ENCODE measurements at places on chromosomes 3 and 15. TPM values are rescaled to one million over a fixed set of nuclear protein-coding genes. Genes with fewer than 3 reads are reported as not detected.
A peak's percentile ranks its signal among the peaks of the same experiment; 100 is the strongest.

Gene PYGO1
- total RNA-seq: 3.1 TPM

Gene TNFSF10
- total RNA-seq: 13.0 TPM

Gene SAMMSON
- total RNA-seq: 0.27 TPM

Gene PLA2G4F
- 0.48 TPM for total RNA-seq

Gene RETNLB
- total RNA-seq: not detected

Gene ZBBX
- total RNA-seq: 0.78 TPM

Gene ANKRD34C
- total RNA-seq: 0.78 TPM

Gene ZNF385D
- total RNA-seq: 12.5 TPM

Gene UBAP1L
- total RNA-seq: 2.4 TPM

Gene ALG1L2
- not detected for total RNA-seq

Gene PLCH1
- total RNA-seq: 0.16 TPM

Gene MTHFS
- total RNA-seq: 16.7 TPM

Gene CAMKV
- total RNA-seq: not detected

Gene MYO1E
- 41.0 TPM for total RNA-seq

Gene WDR76
- total RNA-seq: 0.97 TPM

DNA sequence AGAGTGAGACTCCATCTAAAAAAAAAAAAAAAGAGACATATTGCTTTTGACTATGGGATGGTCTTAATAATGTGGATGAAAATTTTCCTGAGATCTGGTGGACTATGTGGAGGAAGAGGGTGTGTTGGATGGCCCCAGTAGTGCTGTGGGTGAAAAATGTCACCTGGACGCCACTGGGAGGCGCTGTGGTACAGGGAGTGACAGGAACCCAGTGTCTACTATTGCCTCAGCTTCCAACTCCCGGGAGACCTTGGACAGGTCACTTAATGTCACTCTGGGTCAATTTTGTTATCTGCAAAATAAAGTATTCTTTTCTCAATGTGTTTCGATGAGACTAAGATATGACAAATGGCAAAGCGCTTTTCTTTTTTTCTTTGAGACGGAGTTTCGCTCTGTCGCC is 27.7 kb upstream of the DCP1A start:
- DNase-seq: no peak

DNA sequence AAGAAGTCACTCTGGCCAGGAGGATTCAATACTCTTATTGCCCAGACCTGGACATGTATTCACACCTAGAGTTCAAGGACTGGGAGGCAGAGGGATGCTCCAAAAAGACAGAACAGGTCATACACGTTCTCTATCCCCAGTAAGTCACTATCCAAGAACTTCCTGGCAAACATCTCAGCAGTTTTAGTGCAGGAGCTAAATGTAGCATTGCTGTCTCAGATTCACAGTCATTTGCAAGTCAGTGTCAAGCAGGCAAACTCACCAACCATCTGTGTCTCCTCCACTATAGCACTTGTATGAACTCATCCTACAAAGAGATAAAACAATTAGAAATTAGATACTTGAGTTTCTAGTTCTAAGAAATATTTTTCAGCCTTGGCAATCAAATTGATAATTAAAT is 38.4 kb downstream of the ABHD17C start:
- DNase-seq: no peak

DNA sequence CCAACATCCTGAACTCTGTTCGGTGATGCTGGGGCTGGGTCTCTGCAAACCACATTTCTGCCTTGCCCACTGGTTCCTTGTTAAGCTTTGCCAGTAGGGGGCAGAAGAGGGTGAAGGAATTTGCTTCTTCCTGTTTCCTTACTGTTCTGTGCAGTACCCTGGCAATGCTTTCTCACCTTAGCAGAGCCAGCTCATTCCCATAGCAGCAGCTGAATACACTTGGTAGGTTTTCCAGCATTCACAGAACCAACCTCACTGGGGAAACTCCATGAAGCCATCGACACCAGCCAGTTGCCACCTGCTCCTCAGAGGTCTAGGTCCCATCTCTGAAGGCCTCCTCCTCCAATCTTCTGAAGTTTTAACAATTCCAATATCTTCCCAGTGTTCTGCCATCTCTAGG is 308.4 kb downstream of the PDCD6IP start:
- DNase-seq: no peak

DNA sequence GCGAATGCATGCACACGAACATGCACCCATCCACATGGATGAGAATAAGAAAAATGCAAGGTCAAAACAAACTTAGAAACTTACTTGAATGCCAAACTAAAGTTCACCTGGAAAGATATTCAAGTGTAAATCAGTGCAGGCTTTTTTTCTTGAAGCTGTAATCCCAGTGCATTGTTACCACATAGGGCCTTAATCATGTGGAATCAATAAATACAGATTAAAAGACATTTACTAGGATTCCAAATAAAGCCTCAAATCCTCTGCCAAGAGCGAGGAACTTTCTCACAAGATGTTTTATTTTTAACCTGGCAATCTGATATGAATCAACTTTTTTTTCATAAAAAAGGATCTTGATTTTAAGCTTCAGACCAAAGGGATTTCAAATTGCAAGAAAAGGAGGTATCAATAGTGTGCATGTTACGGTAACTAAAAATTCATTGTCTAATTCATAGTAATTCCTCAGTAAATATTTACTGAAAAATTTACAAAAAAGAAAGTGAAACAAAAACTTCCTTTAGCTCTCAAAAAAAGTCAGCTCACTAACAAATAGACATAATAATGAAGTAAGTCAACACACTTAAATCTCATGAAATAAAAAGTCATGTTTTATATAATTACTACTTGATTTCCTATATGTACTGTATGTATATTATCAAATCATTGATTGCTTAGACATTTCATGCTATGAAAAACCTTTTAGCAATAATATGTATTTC is 978.6 kb downstream of the PLOD2 start:
- DNase-seq: no peak

- DNase-seq: no peak
Measured at GRCh38 chr3:186935133-186935532, 4.8 kb downstream of the ST6GAL1 start.

GRCh38 chr3:127671523-127672428 is 976 bp upstream of the ABTB1 start:
- DNase-seq: peak; percentile 75

DNA sequence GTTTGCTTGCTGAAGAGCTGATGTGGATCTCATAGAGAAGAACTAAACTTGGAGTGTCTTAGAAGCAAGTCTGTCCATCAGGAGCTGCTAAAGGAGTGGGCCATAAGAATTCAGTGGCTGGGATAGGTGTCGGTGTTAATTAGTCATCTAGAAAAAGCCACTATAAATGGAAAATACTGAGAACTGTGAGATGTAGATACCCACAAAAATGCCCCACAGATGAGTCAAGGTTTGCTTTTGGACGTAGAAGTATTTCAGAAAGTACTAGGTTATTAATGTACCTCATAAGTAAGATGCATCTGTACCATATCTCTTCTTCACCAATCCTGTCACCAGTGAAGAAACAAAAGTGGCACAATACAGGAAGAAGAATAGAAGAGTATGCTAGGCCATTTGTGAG is 530.9 kb upstream of the TGFBR2 start:
- no peak for DNase-seq

- no peak for DNase-seq
Measured at GRCh38 chr3:78634316-78634715, 1133.5 kb downstream of the ROBO1 start.

GRCh38 chr3:86563400-86563970 is 427.5 kb downstream of the VGLL3 start:
- no peak for DNase-seq

GRCh38 chr3:52441091-52441771 is 3.7 kb downstream of the SEMA3G start:
- DNase-seq: peak; percentile 55

- no peak for DNase-seq
Measured at GRCh38 chr3:172356427-172356826, 91.8 kb downstream of the GHSR start.

- DNase-seq: no peak
Measured at GRCh38 chr3:171876680-171877147, 33.6 kb downstream of the TMEM212 start.

DNA sequence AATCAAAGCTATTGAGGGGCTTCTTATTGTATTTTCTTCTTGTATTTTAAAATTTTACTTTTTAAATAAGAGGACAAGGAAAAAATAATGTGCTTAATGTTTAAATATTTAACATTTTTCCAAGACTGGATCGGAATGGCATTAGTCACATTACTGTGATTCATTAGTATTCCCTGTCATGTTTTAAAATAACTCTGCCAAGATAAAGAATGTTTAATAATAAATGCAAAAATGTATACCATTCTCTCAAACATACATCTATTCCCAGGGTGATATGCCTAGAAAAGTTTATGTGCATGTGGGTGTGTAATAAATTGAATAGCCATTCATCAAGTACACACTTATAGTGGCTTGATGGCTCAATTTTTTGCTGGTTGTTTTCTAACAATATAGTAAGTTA is 936.1 kb downstream of the PLOD2 start:
- no peak for DNase-seq

DNA sequence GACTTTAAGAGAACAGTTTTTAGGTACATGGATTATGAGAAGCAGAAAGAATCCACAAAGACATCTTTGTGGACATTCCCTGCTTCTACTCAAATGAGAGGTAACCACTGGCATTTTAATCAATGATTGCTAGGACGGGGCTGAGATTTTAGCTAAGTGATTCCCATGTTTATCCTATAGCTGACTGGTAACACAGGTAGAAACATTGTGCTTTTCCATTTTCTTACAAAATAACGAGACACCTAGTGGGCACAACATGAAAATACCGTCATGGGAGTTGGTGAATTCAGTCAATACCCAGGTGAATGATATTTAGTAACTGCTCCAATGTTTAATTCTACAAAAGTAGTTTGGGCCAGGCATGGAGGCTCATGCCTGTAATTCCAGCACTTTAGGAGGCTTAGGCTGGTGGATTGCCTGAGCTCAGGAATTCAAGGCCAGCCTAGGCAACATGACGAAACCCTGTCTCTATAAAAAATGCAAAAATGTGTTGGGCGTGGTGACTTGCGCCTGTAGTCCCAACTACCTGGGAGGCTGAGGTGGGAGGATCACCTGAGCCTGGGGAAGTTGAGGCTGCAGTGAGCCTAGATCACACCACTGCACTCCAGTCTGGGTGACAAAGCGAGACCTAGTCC is 37.2 kb upstream of the DENND4A start:
- no peak for DNase-seq

DNA sequence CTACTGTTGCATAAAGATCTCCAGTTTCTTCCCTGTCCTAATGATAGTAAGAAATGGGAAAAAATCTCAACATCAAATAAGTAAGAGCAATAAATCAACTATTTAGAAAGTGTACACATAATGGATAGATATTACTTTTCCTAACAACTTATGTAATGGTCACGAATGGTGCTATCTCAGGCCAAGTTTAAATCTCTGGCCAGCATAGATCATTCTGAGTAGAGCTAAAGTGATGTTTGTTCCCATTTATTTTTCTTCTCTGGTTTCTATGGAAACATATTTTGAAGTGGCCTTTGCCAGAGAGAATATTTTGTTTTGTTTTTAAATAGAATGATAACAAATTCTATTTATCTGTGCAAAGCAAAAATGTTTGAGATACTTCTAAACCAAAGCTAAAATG is 249.7 kb upstream of the TTC14 start:
- DNase-seq: no peak

GRCh38 chr3:111733856-111734255 is 125.2 kb upstream of the PHLDB2 start:
- DNase-seq: no peak

- no peak for DNase-seq
Measured at GRCh38 chr3:67854663-67855062, 200.3 kb upstream of the SUCLG2 start.

DNA sequence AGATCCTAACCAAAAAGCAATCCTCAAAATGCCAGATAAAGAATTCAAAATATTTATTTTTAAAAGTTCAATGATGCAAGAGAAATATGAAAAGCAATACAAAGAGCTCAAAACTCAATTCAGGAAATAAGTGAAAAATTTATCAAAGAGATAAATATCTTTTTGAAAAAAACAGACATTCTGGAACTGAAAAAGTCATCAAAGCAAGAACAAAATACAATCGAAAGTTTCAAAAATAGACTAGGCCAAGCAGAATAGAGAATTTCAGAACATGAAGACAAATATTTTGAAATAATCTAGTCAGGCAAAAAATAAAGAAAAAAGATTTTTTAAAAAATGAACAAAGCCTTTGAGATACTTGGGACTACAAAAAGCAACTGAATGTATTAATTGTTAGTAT is 83.4 kb upstream of the STT3B start:
- no peak for DNase-seq

- DNase-seq: no peak
Measured at GRCh38 chr3:175668300-175668699, 809.2 kb downstream of the NAALADL2 start.

DNA sequence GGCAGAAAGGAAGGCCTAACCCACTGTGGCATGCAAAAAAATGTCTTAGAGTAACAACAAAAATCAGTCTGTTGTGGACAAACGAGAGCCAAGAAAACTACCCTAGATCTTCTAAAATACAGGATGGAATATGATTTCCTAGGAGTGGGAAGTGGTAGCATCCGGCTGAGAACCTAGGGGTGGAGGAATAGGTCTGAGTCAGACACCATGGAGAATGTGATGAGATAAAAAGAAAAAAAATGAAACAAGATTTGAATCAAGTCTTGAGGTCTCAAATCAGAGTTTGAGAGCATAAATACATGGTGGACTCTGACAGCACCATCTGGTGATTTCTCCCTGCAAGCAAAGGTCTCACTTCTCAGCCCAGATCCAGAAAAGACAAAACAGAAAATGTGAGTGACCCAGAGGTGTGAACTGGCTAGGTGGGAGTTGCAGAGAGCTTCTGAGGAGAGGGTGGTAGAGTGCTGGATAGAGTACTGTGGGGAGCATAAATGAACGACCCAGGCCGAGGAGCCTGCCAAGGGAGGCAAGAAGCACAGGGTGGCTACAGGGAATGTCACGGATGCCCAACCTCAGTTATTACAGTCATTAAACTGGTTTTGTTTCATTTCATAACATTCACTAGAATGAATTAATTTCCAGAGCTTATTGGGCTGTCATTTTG is 27.6 kb upstream of the VEPH1 start:
- no peak for DNase-seq

GRCh38 chr3:66335671-66336070 is 114.9 kb downstream of the SLC25A26 start:
- no peak for DNase-seq

GRCh38 chr3:33433843-33434242 is 6.4 kb downstream of the UBP1 start:
- DNase-seq: no peak

DNA sequence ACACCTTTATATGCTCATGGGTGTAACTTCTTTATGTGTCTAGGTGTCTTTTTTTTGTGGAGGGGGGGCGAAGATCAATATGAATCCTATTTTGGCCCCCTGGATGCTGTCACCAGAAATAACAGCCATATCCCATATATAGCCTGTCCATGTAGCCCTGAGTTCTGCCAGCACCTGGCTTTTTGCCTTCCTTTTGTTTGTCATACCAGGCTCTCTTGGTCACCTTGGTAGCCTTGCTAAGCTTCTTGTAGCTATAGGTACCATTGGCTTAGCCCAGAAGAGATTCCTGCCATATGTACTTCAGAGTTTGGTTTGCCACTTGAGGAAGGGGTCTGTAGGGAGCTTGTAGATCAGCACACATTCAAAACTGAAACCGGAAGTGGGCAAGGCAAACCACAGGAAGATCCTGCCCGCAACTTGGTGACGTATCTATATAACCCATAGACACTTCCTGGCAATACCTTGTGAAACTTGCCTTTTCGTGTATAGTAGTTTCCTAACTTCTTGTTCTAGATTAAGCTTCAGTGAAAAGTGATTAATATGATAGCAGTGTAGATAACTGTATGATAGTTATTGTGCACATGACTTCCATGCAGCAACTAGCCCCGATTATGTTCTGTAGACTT is 11.9 kb downstream of the RASA2 start:
- DNase-seq: peak; percentile 83

Data from cardiac septum (tissue), 1 donor.